ENCODE measurements at places on chromosomes 2 and 18. TPM values are rescaled to one million over a fixed set of nuclear protein-coding genes. Genes with fewer than 3 reads are reported as not detected.

GRCh38 chr2:239230318-239231052 lies 170.3 kb downstream of the HDAC4 start:
- DNase-seq, result no peak

DNA sequence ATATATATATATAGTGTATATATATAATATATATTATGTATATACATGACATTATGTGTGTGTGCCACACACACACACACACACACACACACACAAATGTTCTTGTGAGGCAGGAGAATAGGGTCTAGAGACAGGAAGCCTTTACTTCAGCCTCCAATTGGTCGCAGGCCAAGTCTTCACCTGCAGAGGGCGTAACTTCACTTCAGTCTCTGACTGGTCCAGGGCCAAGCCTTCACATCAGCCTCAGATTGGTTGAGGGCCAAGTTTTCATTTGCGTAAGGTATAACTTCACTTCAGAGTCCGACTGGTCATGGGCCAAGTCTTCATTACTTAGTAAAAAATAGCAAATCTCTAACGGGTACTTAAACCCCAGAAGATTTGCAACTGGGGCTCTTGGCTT lies 13.2 kb upstream of the SS18 start:
- DNase-seq, result peak; percentile 79

- DNase-seq, result no peak
Observed at GRCh38 chr2:159953136-159953823, 109.1 kb downstream of the PLA2R1 start.

GRCh38 chr2:228983700-228984099 lies 287.4 kb downstream of the PID1 start:
- peak; percentile 46 for DNase-seq

DNA sequence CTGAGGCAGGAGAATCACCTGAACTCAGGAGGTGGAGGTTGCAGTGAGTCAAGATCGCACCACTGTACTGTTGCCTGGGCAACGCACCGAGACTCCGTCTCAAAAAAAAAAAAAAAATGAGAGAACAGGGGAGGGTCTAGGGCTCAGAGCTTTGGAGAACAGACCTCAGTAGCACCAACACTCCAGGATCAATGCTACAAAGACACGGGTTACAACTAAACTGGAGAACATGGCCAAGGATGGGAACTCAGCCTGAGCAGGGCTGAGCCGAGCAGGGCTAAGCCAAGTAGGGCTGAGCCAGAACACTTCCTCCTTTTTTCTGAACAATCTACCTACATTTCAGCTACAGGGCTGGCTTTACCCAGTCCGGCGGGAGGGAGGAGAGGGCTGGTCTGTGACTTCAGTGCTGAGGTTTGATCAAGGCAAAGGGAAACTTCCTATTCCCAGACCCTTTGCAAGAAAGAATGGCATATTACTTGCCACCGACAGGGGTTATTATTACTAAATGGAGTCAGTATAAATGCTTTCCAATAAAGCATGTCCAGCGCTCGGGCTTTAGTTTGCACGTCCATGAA lies 2.9 kb upstream of the CASP8 start:
- DNase-seq, result peak; percentile 78

DNA sequence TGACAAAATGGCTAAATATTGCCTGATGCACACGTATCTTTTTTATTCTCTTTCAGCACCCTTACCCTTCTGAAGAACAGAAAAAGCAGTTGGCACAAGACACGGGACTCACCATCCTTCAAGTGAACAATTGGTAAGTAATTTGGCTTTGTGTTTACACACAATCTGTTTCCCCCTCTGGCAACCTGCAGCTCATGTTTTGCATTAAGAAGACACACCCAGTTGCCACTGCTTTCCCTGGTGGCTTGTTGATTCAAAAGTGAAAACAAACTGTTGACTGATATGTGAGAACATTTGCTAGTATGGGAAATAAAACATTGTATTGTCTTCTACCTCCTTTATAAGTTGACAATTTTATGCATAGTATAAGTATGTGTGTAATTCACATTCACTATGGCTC lies 113.0 kb downstream of the MEIS1 start:
- no peak for DNase-seq

DNA sequence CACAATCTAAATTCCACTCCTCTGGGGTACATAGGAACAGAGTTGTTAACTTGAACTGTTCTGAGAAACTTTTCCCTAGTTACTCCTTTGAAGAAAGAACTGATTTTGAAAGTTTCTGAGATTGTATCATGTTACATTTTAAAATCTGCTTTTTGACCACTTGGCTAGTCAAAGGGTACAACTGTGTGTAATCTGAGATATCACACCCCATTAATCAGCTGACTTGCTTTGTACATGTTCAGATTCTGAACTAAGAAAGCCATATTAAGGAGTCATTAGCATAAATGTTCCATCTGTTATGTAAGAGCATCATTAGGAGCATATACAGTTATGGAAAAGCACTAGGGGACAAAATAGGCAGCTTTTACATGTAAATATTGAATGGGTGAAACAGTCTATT lies 3.8 kb upstream of the WDR35 start:
- DNase-seq, result no peak

Gene RNF103
- 22.7 TPM for total RNA-seq

Gene SRD5A2
- total RNA-seq, result 0.04 TPM

Gene IL1B
- total RNA-seq, result not detected

Gene RIF1
- 30.5 TPM for total RNA-seq

Gene MSTN
- total RNA-seq, result 0.22 TPM

Measured in Karpas-422 (cell line).